HS-5 (cell line): ENCODE measurements at places on chromosomes 11 and 22.

DNA sequence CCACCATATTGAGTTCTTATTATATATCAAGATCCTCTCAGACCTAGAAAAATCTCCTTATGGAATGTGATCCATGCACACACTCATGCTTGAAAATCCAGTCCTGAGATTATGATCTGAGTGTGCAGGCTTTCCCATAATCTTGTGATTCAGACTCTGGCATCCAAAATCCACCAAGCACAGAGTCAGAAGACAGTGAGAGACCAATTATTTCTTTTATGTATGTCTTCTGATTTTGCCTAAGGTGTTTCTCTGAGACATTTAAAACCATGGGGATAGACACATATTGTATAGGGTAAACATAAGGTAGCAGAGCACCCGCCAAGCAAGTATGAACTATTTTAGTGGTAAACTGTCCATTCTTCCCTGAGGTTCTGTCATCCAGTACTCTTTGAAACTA is 52.0 kb upstream of the MMP13 start:
- no peak for DNase-seq

GRCh38 chr11:89521792-89522191 is 30.6 kb upstream of the NOX4 start:
- no peak for DNase-seq

GRCh38 chr22:27412866-27413445 is 388.6 kb downstream of the MN1 start:
- DNase-seq = no peak

GRCh38 chr22:39241794-39242594 is 2.8 kb downstream of the PDGFB start:
- no peak for DNase-seq

DNA sequence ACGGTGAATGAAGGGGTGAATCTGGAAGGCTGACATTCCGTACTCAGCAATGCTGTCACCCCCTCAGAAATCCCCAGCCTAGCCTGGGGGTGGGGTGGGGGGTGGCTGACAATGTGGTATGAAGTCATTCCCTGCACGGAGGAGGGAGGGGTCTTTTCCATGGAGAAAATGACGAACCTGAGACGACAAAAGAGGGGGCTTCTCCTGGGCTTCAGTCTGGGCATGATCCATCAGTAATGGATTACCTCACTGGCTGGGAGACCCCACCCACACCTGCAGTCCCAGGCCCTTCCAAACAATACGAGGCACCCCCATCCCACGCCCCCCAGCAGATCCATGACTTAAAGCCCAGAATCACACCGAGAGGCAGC is 1.0 kb downstream of the KIAA0930 start:
- DNase-seq = no peak

DNA sequence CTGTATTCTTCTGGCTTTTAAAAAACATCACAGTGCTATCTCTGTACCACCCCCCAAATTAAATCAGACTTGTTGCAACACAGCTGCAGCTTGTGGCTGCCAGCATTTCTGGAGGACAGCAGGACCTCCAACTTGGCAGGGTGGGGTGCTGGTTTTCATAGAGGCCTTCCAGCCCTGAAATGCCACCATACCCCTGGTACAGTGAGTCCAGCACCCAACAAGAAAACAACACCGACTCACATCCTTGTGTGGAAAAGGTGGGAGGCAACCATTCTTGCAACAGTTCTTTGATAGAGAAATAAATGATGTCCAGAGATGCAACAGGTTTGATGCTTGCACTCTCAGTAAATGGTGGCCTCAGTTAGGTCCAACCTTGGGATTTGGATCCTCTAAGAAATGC is 96.0 kb downstream of the ABTB2 start:
- no peak for DNase-seq

GRCh38 chr11:59756845-59757244 is 1.7 kb downstream of the STX3 start:
- no peak for DNase-seq

- DNase-seq = no peak
These were observed 1.3 kb downstream of the BMAL1 start for GRCh38 chr11:13278609-13279486.

DNA sequence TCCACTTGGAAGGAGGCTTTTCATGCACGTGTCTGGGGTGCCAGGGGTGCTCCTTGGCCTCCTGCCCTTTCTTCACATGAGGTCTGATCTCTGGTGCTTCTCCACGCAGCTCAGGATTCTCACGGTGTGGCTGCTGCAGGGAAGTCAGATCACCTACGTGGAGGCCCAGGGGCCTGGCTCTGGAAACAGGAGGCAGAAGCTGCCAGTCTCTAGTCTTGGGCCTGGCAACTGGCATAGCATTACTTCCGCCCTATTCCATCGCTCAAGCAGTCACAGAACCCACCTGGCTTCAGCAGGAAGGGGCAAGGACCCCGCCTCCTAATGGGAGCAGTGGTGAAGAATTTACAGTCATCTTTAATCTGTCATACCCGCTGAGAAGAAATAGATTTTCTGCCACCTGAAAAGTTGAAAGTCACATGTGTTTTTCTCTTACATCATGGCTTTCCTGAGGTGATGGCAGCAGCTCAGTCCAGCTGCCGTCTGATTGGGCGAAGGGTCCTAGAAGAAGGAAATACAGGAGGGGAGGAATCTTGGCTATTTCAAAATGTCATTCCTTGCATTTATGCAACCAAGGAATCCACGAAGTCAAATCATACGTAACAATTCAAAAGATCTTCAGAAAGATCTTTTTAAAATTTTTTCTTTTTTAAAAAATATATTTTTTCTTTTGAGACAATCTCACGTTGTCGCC is 50.1 kb upstream of the DKK3 start:
- no peak for DNase-seq

GRCh38 chr11:844693-845644 is 2.3 kb downstream of the TSPAN4 start:
- peak; percentile 49 for DNase-seq

DNA sequence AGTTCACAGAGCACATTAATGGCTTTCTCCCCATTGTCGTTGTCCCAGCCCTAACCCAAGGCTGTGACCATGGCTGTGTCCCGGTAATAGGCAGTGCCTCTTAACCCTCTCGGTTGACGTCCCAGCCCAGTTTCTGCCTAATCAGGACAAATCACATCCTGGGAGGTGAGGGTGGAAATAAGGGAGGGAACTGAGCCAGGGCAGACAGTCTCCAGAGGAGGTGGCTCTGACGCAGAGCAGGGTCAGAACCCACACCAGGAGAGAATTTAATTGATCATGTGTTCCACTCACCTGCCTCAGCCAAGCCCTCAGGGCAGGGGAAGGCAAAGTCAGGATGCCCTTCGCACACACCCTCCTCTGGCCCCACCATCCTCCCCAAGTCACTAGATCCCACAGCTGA is 17.0 kb downstream of the SLC43A1 start:
- DNase-seq = no peak

GRCh38 chr11:8268530-8269400 is 5.1 kb upstream of the LMO1 start:
- DNase-seq = no peak
